ENCODE measurements at places on chromosomes 7 and 10.

GRCh38 chr10:3825862-3826351, 40.9 kb upstream of the KLF6 start:
- DNase-seq: no peak

- no peak for DNase-seq
Measured at GRCh38 chr7:136523571-136523970, 344.9 kb upstream of the CHRM2 start.

- no peak for DNase-seq
Measured at GRCh38 chr7:44981035-44981706, 2.4 kb upstream of the MYO1G start.

DNA sequence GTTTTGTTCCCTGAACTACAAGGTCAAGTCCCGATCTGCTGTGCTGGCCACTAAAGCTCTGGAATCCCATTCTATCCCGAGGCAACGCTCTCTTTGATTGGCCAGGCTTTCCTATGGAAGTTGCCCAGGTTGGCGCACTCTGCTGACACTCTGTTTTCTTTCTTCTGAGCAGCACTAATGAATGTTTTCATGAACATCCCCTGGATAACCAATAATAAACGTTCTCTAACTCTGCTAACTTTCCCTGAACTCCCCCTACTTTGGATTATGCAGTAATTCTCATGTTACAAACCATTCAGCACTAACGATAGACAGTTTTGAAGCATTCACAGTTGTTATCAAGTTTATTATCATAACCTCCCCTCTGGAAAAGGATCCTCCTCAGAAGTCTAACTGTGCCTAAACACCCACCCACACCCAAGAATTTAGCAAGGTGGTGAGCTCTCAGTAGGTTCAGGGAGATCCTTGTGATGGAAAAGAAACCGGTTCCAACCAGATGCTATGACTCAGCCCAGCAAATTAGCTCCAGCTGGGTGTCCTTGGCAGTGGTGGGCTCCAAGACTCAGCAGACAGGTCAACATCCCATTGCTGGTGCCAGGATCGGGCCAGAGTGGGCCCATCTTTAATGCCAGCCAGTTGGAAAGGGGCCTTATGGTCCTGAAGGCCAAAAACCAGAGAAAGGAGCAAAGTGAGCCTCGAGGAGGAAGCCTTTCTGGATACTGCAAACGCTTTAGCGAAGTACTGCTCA, 68.4 kb downstream of the CREB3L2 start:
- DNase-seq: no peak

DNA sequence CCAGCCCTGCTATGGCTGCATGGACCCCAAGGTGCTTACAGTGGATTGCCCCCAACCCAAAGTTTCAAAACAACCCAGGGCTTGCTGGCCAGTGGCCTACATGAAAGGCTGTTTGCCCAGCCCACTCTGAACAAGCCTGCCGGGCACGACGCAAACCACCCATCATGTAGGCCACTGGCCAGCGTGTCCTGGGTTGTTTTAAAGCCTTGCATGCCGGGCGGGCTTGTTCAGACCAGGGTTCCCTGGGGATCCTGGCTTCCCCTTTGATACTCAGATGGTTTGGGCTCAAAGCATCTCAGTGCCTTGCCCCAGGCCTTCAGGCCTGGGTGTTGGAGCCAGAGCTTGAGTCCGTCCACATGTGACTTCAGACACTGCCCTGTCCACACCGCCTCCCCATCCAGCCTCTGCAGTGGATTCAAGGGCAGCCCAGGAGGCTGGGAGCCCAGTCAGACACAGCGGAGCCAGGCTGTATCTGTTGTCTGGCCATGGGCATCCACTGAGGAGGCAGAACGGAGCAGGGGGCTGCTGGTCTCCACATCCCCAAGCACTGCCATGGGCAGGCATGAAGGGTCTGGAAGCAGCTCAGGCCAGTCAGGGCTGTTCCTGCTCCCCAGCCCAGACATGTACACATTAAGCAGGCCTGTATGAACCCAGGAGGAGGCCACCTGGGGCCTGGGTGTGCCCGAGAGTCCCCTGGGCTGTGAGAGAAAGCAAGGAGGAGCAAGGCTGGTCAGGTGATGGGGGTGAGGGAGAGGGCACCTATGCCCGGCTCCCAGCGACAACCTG, 4.0 kb upstream of the ADIRF start:
- no peak for DNase-seq

DNA sequence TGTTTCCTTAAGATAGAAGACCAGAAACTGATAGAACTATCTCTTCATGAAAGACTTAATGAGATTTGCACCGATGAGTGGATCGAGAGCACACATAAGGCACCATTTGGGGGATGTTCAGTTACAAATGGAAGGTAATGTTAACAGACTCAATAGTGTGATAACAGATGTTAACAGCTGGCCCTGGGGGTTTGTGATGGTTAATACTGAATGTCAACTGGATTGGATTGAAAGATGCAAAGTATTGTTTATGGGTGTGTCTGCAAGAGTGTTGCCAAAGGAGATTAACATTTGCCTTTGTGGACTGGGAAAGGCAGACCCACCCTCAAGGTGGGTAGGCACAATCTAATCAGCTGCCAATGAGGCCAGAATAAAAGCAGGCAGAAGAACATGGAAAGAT, 130.5 kb upstream of the DGKB start:
- DNase-seq: no peak

GRCh38 chr7:111328487-111328886, 233.8 kb downstream of the IMMP2L start:
- DNase-seq: no peak

DNA sequence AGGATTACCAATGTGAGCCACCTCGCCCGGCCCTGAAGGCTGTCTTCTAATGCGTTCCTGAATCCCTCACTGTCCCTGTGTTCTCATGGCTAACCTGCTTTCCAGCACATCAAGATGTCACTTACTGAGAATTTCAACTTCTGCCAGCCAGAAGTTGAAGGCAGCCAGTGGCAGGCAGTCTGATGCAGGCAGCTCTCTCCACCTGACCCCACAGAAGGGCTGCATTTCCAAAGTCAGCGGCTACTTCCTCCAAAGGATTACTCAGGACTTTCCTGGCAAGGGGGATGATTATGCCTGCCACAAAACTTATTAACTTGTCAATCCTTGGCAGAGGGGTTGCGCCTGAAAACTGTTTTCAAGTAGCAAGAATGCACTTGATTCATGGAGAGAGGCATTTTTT, 1219.4 kb downstream of the TYW1 start:
- no peak for DNase-seq

All from activated CD4-positive, alpha-beta T cell treated with anti-CD3 and anti-CD28 coated beads for 24 hours (primary cell).